ENCODE measurements at places on chromosomes 6 and 20. TPM values are rescaled to one million over a fixed set of nuclear protein-coding genes. Genes with fewer than 3 reads are reported as not detected.

- DNase-seq, result no peak
Measured at GRCh38 chr6:89888871-89889270, 5.4 kb upstream of the GJA10 start.

Gene COX4I2
- not detected for total RNA-seq

Gene FOXQ1
- total RNA-seq, result 2.5 TPM

- peak; percentile 44 for DNase-seq
Measured at GRCh38 chr6:47669684-47670513, 28.5 kb upstream of the ADGRF4 start.

Gene FAM217A
- not detected for total RNA-seq

DNA sequence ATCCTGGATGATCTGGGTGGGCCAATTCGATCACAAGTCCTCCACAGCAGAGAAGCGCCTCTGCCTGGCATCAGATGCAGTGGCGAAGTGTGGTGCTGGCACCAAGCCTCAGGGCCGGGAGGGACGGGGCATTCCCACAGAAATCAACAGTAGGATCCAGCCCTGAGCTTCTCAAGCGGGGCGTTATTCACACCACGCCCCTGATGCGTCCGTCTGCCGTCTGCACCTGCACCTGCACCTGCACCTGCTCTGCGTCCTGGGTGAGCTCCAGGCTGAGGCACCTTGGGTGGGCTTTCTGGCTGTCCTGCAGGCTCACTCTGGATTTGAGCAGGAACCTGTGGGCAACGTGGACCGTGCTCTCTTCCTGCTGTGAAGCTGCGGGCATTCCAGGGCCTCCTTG, 13.8 kb upstream of the NTSR1 start:
- no peak for DNase-seq

GRCh38 chr20:36796875-36797274, 23.3 kb upstream of the DSN1 start:
- peak; percentile 27 for DNase-seq

Measured in osteoblast (primary cell).